ENCODE measurements at places on chromosomes 3 and 15.

GRCh38 chr3:196044513-196044912 lies 37.4 kb downstream of the TFRC start:
- peak; percentile 7 for DNase-seq

- no peak for DNase-seq
Observed at GRCh38 chr3:124976383-124976782, 41.8 kb upstream of the MUC13 start.

DNA sequence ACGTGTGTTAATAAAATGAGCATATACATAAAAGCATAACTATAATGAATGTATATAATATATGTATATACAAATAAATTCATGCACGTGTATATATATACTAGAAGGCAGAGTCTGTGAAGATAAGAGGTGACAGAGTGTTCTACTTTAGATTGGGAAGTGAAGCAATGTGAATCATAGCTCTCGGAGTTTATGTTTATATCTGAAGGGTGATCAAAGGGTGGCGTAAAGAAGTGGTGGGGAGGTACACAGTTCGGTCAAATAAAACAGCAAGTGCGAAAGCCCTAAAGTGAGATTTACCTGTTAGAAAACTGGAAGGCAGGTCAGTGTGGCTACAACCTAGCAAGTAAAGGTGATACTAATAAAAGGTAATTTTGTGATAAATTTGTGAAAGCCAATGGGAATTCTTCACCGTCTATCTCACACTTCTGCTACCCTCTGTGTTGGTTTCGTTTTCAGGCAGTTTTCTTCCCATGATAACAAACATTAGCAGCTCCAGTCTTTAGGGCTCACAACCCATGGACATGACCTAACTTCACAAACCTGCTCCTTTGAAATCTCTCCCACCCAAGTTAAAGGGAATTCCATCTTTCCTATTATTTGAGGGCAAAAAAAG lies 46.7 kb upstream of the BCHE start:
- DNase-seq, result no peak

GRCh38 chr15:51496246-51496645 lies 126.3 kb downstream of the DMXL2 start:
- peak; percentile 9 for DNase-seq

DNA sequence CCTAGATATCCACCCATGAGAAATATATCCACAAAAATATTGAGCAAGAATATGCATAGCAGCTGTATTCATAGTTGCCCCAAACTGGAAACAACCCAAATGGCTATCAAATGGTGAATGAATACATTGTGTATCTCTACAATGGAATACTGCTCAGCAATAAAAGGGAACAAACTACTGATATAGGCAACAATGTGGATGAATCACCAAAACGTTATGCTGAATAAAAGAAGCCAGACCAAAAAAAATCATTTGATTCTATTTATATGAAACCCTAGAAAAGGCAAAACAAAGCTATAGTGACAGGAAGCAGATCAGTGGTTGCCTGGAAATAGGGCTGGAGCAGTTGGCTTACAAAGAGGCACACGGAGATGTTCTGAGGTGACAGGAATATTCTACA lies 15.5 kb upstream of the CMTM7 start:
- no peak for DNase-seq

- peak; percentile 89 for DNase-seq
Observed at GRCh38 chr3:4752201-4753072, 226.8 kb upstream of the BHLHE40 start.

- DNase-seq, result no peak
Observed at GRCh38 chr3:73465926-73466325, 158.8 kb downstream of the PDZRN3 start.

GRCh38 chr3:123595396-123596180 lies 10.7 kb upstream of the HACD2 start:
- no peak for DNase-seq

GRCh38 chr15:52876991-52877663 lies 87.0 kb upstream of the ONECUT1 start:
- no peak for DNase-seq

DNA sequence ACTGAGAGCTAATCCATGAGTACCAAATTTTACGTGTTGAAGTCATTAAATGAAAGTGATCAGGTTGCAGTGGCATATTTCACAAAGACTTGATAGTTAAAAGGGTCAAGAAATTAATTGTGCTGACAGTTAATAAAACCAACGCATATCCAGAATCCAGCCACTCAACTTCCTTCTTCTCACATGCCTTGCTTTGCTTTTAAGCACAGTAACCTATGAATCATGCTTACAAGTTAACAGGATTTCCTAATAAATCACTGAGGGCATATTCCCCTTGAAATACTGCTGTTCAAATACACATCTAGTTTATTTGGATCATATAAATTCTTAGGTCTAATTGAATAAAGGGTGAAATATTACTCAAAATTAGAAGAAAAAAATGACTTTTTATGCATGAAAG lies 801.5 kb upstream of the EPHA6 start:
- no peak for DNase-seq

- DNase-seq, result peak; percentile 10
Observed at GRCh38 chr3:100184948-100185570, 70.8 kb upstream of the FILIP1L start.

Data from hematopoietic multipotent progenitor cell treated with erythropoietin and hydrocortisone succinate and interleukin-3 and kit ligand, for 4 days (in vitro differentiated cells).